ENCODE measurements at places on chromosomes 5 and 9. TPM values are rescaled to one million over a fixed set of nuclear protein-coding genes. Genes with fewer than 3 reads are reported as not detected.

SLC23A1 gene
- polyA plus RNA-seq: 49.8 TPM

IL13 gene
- polyA plus RNA-seq: 0.07 TPM

CMYA5 gene
- 2.3 TPM for polyA plus RNA-seq

CCDC152 gene
- polyA plus RNA-seq: 30.3 TPM

TSSK1B gene
- not detected for polyA plus RNA-seq

GRXCR2 gene
- 0.03 TPM for polyA plus RNA-seq

FAM151B gene
- polyA plus RNA-seq: 1.2 TPM

PPP3R2 gene
- polyA plus RNA-seq: 0.01 TPM

SLC22A5 gene
- 35.1 TPM for polyA plus RNA-seq

CDC20B gene
- 0.15 TPM for polyA plus RNA-seq

SLC6A7 gene
- 5.7 TPM for polyA plus RNA-seq

CTXN3 gene
- polyA plus RNA-seq: not detected

GRCh38 chr9:115006660-115007059 lies 76.3 kb upstream of the TNFSF8 start:
- no peaks in the 10 kb centered on the region for H3K4me1 ChIP-seq
- no peak for DNase-seq
- H3K27me3 ChIP-seq: no peaks in the 10 kb centered on the region
- no peaks in the 10 kb centered on the region for H3K36me3 ChIP-seq
- H3K27ac ChIP-seq: no peak overlapping the region

GRCh38 chr9:78566521-78566920 lies 269.6 kb downstream of the PSAT1 start:
- no peaks in the 10 kb centered on the region for H3K27me3 ChIP-seq
- DNase-seq: no peak
- no peak overlapping the region for H3K27ac ChIP-seq
- no peak overlapping the region for H3K4me3 ChIP-seq

DNA sequence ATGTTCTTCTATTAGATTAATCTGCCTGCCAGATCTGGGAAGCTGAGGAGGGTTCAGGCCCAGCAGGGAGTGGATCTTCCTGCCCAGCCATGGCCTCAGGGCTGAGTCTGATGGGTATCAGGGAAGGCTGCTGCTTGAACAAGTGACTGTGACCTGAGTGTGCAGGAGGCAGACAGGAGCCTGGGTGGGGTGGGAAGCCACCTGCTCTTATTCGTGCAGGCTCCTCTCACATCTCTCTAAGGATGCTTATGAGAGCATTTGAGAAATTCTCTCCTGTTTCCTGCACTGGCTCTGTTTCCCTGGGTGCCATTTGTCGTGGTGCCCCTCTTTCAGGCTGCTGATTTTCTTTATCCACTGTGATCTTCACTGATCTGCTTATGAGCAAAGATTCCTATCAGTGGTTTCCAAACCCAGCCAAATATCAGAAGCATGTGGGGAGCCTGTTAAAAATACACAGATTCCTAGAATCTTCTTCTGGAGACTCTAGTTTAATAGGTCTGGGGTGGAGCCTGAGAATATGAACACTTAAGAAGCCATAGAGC lies 2.1 kb downstream of the RGS3 start:
- no peak overlapping the region for H3K4me3 ChIP-seq
- H3K27me3 ChIP-seq: no peaks in the 10 kb centered on the region
- peaks cover 18% of the 10 kb centered on the region for H3K4me1 ChIP-seq
- H3K36me3 ChIP-seq: no peaks in the 10 kb centered on the region
- no peak overlapping the region for H3K27ac ChIP-seq

DNA sequence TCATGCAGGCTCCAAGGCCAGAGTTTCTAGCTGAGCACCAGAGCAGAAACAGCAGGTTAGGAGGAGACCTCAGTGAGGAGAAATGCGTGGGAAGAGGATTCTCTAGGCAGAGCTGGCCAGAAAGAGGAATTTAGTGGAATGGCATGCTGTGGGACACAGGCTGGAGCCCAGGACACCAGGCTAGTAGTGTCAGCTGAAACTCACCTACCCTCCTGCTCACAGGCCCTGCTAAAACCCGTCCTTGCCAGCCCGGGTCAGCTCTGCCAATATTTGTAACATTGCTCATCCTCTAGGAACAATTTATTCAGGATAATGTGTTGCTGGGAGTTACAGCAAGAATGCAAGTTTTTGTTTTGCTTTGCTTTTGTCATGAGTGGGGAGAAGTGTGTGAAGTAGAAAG lies 40.2 kb upstream of the AGXT2 start:
- no peak overlapping the region for H3K27ac ChIP-seq
- no peak overlapping the region for H3K4me3 ChIP-seq
- H3K27me3 ChIP-seq: no peaks in the 10 kb centered on the region
- H3K4me1 ChIP-seq: no peaks in the 10 kb centered on the region
- DNase-seq: no peak

GRCh38 chr5:10985721-10986110 lies 224.7 kb upstream of the DAP start:
- H3K4me3 ChIP-seq: no peak overlapping the region
- no peaks in the 10 kb centered on the region for H3K36me3 ChIP-seq
- H3K27me3 ChIP-seq: no peaks in the 10 kb centered on the region
- H3K27ac ChIP-seq: no peak overlapping the region

DNA sequence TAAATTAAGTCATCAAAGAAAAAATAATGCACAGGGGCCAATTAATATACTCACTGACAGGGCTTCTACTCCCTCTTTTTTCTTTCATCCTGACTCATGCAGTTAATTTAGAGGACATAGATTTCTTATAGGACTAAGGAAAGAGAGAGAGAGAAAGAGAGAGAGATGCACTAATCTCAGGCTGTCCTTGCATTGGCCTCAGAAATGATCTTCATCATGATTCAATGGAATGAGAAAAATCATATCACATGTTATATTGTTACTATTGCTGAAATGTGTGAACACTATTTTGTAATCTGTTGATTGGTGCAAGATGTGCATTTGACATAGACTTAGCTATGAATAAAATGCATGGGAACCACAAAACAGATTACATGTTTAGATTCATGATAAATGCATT lies 608.3 kb upstream of the NUDT12 start:
- no peaks in the 10 kb centered on the region for H3K36me3 ChIP-seq
- no peaks in the 10 kb centered on the region for H3K4me1 ChIP-seq
- H3K27ac ChIP-seq: no peak overlapping the region

DNA sequence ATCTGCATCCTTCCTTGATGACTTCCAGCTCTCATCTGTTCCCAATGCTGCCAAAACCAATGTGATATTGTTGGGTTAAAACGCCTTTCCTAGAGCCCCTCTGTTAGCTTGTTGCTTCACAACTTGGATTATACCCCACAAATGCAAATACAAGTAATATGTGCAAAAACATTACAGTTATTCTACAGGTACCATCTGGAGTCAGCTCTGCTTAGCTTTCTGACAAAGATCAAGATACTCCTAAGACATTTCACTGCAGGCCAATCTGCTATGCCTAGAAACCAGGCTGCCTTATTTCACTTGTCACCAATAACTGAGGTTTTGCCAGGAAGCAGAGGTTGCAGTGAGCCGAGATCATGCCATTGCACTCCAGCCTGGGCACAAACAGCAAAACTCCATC lies 36.9 kb upstream of the ACO1 start:
- H3K4me3 ChIP-seq: no peak overlapping the region
- H3K27ac ChIP-seq: no peak overlapping the region
- H3K36me3 ChIP-seq: no peaks in the 10 kb centered on the region

DNA sequence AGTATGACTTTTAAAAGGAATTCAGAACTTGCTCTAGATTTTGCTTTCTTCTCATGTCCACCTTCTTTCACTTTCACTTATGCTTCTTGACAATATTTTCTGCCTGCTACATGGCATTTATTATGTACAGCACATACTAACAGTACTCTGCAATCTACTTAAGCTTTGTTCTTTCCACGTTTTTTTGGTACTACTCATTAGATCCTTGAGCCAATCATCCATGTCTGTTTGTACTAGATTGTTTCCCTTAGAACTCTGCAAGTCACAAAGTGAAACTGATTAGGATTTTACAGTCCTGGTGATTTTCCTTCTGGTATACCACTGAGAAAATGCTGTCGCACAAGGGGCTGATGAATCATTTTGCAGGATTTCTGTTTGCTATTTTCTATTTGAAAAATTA lies 78.3 kb downstream of the PARP8 start:
- peak; percentile 74 for DNase-seq
- no peaks in the 10 kb centered on the region for H3K27me3 ChIP-seq
- no peak overlapping the region for H3K4me3 ChIP-seq
- H3K36me3 ChIP-seq: no peaks in the 10 kb centered on the region
- no peak overlapping the region for H3K27ac ChIP-seq

GRCh38 chr5:36442796-36443195 lies 141.1 kb upstream of the RANBP3L start:
- H3K4me1 ChIP-seq: peaks cover 2% of the 10 kb centered on the region
- no peaks in the 10 kb centered on the region for H3K27me3 ChIP-seq
- peak; percentile 24 for DNase-seq
- no peak overlapping the region for H3K4me3 ChIP-seq
- H3K27ac ChIP-seq: peak overlapping the region; percentile 37

GRCh38 chr9:112174222-112174964 lies 704 bp downstream of the SUSD1 start:
- DNase-seq: peak; percentile 68
- peaks cover 63% of the 10 kb centered on the region for H3K4me1 ChIP-seq
- peak overlapping the region; percentile 52 for H3K4me3 ChIP-seq

DNA sequence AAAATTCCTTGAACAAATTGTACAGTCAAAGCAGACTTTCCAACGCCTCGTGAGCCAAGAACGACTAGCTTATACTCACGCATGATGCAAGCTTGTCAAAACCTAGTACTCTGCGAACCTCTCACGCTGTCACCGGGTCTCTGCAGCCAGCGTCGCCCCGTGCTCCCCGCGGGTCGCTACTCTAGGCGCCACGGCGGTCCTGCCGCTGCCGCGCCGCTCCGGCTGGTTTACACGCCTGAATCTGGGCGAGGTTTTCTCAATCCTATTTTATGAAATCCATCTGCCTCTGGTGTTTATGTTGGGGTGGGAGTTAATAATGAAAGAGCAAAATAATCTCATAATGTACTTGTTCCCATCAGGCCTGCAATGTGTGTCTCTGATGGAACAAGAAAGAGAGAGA lies 90.9 kb downstream of the SV2C start:
- no peaks in the 10 kb centered on the region for H3K27me3 ChIP-seq
- no peak overlapping the region for H3K4me3 ChIP-seq
- no peak overlapping the region for H3K27ac ChIP-seq
- DNase-seq: no peak
- H3K36me3 ChIP-seq: no peaks in the 10 kb centered on the region

- H3K27me3 ChIP-seq: peaks cover 50% of the 10 kb centered on the region
- H3K4me3 ChIP-seq: no peak overlapping the region
- no peak for DNase-seq
Observed at GRCh38 chr5:38678076-38678475, 121.6 kb upstream of the LIFR start.

- no peak for DNase-seq
- peak overlapping the region; percentile 79 for H3K27ac ChIP-seq
- peaks cover 2% of the 10 kb centered on the region for H3K36me3 ChIP-seq
- H3K4me3 ChIP-seq: peak overlapping the region; percentile 72
- no peaks in the 10 kb centered on the region for H3K27me3 ChIP-seq
Observed at GRCh38 chr5:98772415-98773213, 849 bp upstream of the RGMB start.

GRCh38 chr9:117718701-117719100 lies 14.5 kb downstream of the TLR4 start:
- DNase-seq: no peak
- H3K27me3 ChIP-seq: no peaks in the 10 kb centered on the region
- H3K4me1 ChIP-seq: no peaks in the 10 kb centered on the region
- H3K36me3 ChIP-seq: no peaks in the 10 kb centered on the region
- no peak overlapping the region for H3K4me3 ChIP-seq

- no peak overlapping the region for H3K27ac ChIP-seq
- no peak for DNase-seq
- H3K4me1 ChIP-seq: no peaks in the 10 kb centered on the region
- no peaks in the 10 kb centered on the region for H3K36me3 ChIP-seq
Observed at GRCh38 chr5:21809611-21810010, 1043.5 kb downstream of the CDH12 start.

DNA sequence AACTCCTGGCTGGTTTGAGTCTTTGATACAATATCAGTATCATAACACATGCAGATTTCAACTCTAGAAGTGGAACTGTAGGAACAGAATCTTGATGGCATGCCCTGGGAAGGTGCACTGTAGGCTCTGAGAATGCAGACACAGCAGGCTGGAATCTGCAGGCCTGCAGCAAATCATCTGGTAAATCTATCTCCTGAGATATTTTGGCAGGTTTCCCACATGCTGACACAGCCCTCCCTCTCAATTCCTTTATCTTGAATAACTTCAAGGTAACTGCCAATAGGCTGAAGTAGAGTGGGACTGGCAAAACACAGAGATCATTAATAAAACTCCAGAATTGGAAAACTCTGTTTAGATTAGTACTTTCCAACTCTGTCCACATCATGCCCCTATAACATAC lies 177.8 kb upstream of the PCSK5 start:
- no peaks in the 10 kb centered on the region for H3K36me3 ChIP-seq
- H3K4me3 ChIP-seq: no peak overlapping the region
- H3K27me3 ChIP-seq: no peaks in the 10 kb centered on the region
- no peaks in the 10 kb centered on the region for H3K4me1 ChIP-seq
- no peak overlapping the region for H3K27ac ChIP-seq

- H3K36me3 ChIP-seq: no peaks in the 10 kb centered on the region
- no peaks in the 10 kb centered on the region for H3K4me1 ChIP-seq
- peaks cover 10% of the 10 kb centered on the region for H3K27me3 ChIP-seq
- DNase-seq: no peak
- no peak overlapping the region for H3K4me3 ChIP-seq
Observed at GRCh38 chr5:38414348-38414747, 142.1 kb downstream of the LIFR start.

DNA sequence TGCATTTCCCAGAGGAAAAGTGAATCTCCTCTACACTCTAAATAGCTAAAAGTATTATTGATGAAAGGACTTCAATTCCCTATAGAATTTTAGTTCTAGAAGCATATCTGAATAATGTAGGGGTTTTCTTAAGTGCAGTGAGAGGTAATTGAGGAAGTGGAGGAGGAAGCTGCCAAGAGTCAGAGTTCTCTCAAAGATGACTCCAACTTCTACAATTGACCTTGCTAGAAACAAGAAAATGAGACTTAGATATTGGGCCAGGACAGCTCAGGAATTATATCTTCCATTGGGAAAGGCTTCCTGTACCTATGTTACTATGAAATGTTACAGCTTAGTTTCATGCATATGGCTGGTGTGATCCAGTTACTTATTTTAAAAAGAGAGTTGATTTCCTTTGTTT lies 10.4 kb upstream of the F2R start:
- no peaks in the 10 kb centered on the region for H3K27me3 ChIP-seq
- no peak overlapping the region for H3K4me3 ChIP-seq
- H3K36me3 ChIP-seq: peaks cover 4% of the 10 kb centered on the region
- H3K27ac ChIP-seq: no peak overlapping the region

- H3K4me3 ChIP-seq: no peak overlapping the region
- DNase-seq: no peak
- no peak overlapping the region for H3K27ac ChIP-seq
- peaks cover 10% of the 10 kb centered on the region for H3K36me3 ChIP-seq
Observed at GRCh38 chr9:133982971-133983720, 9.0 kb downstream of the VAV2 start.

DNA sequence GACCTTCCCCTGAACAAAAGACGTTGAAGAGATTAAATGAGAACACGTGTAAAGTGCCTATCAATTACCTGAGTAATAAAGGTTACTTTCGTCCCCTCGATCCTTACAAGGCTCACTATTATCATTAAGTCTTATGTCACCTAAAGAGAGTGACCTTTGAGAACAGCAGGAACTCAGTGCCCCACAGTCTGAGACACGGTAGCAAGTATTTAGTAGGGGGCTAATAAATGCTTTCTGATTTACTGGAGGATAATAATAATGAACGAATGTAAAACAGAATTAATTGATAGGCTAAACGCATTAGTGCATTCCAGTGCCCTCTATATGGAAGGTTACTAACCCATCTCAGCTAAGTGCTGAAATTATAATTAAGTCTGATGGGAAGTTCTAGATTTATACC lies 199.9 kb downstream of the FBXL17 start:
- H3K27ac ChIP-seq: no peak overlapping the region
- H3K4me3 ChIP-seq: no peak overlapping the region
- H3K4me1 ChIP-seq: no peaks in the 10 kb centered on the region
- H3K36me3 ChIP-seq: no peaks in the 10 kb centered on the region

Data from large intestine (tissue), 12 donors.